ENCODE measurements at places on chromosomes 6 and 20.

DNA sequence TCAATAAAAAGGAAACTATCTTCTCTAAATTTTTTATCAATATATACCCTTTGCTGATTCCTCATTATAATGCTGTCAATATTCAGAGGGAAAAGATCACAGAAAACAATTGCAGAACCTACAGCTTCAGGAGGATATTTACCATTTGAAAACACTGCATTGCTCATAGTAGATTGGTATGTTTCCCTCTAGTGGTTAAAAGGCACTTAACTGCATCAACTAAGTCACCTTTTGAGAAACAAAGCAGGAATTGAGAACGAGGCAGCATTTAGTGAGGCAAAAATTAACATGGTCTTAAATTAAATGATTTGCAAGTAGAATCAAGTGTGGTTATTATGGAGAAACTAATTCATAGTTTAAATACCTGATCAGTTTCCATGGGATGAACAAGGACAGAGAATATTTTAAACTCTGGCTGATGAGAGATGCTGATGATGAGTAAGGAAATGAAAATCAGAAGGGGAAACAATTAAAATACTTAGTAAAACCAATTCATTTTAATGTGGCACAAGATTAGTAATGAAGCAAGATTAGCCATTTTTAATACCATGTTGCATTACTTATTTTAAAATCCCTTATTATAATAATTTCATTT lies 642.1 kb downstream of the EPHA7 start:
- no peak for DNase-seq

DNA sequence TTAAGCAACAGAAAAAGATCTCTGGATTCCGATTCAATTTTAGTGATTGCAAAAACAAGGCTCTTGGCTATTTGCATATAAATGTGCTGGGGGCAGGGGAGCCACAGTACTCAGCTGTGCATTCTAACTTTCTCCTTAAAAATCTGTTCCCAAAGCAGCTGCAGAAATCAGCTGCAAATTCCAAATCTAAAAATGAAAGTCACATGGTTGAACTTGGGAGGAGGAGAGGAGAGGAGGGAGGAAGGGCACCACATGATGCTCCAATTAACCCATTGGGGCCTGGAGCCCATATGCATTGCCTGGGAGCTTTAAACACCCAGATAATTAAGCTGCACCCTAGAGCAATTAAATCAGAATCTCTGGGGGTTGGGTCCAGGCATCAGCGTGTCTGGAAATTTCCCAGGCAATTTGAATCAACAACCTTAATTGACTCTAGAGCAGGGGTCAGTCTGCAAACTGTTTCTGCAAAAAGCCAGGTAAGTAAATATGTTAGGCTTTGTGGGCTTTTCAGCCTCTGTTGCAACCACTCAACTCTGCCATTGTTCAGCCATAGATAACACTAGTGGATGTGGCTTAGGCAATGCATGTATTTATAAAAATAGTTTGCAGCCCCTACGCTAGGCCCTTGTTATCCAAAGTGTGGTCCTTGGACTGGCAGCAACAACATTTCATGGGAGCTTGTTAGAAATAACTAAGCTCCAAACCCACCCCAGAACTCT lies 508.1 kb downstream of the KIF16B start:
- no peak for DNase-seq

DNA sequence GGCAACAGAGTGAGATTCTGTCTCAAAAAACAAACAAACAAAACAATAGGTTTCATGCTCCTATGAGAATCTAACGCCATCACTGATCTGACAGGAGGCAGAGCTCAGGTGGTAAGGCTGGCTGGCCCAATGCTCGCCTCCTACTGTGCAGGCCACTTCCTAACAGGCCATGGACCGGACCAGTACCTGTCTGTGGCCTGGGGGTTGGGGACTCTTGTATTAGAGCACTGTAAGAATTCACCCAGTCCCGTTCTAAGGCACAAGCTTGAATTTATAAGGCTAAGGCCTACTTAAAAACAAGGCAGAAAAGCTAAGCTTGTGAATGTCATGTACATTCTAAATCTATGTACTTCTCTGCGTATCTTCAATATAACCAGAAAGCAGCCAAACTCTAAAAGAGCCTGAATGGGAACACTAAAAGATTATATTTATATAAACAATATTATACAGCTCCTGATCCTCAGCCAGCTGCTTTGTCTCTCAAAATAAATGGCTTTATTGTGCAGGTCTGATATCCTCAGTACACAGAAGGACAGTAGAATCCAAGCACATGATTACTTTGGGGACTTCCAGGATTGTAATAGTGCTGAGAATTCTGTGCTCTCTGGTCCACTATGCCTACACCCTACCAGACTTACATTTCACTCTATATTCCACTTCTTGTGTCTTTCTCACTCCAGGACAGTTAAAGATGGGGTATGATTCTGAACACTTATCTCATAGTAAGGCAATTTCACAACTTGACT lies 64.5 kb upstream of the DST start:
- no peak for DNase-seq

- no peak for DNase-seq
Measured at GRCh38 chr20:1840817-1841553, 54.2 kb upstream of the SIRPA start.

- DNase-seq = no peak
Measured at GRCh38 chr20:46512943-46513844, at the start of gene ZNF334. Gene ZNF334 (minus strand): TSS chr20:46513559. CDS start chr20:46512102, 1,457 bp downstream.

DNA sequence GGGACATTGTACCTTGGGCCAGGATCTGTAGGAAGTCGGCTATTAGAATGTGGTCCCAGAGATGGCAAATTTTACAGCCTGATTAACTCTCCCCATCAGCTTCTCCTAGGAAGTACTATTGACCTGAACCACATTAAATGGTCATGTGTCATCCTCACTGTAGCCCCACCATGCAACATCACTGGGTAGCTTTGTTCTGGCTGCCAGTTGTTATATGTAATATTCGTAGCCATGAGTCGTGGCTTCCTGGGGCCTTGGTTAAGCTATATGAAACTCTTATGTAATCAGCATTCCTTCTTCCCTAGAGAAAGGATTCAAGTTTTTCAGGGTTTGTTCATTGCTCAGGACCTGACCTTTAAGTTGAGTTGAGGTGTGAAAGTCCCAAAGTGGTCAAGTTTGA lies 125.7 kb downstream of the ANKS1A start:
- DNase-seq = no peak

GRCh38 chr6:43984442-43985321 lies 142.6 kb downstream of the MRPL14 start:
- DNase-seq = no peak

DNA sequence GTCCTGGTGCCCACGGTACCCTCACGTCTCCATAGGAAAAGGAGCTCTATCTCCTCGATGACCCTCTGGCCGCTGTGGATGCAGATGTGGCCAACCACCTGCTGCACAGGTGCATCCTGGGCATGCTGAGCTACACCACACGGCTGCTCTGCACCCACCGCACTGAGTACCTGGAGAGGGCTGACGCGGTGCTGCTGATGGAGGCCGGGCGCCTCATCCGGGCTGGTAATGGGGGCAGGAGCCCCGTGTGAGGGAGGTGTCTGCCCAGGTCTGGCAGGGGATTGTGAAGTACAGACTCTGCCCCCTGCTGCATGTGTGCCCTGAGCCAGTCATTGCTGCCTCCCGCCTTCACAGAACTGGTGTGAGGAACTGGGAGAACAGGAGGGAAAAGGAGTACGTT lies 12.4 kb downstream of the DLK2 start:
- DNase-seq = no peak

DNA sequence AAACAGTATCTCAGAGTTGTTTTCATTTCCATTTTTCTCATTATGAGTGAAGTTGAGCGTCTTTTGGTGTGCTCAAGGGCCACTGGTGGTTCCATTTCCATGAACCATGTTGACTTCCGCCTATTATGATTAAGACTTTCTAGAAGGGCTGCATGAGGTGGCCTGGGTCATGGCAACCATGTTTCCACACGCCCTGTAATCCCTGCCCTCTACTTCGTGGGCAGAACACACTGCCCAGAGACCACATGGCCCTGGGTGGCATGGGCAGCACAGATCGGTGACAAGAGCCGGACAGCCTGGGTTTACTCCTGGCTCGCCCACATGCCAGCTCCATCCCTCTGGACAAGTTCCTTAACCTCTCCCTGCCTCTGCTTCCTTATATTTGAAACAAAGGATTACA lies 14.8 kb downstream of the PRPH2 start:
- no peak for DNase-seq
